GOT3 (cell line): ENCODE measurements at places on chromosomes 12 and 14.

DNA sequence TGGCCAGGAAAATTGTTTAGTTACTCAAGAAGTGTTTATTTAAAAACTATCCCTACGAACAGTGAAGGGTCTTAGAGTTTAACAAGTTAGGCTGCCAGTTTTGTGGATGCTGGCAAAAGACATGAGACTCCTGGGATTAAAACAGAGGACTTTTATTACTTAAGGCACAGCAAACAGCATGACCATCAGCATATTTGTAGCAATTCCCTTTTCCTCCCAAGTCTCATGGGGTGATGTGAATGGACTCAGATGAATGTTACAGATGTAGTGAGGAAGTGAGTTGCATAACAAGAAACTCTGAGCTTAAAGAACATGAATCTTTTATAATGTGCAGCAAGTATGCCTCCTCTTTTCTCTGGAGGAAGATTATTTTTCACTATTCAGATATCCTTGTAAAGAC, 695.8 kb downstream of the RPS29 start:
- DNase-seq: no peak

DNA sequence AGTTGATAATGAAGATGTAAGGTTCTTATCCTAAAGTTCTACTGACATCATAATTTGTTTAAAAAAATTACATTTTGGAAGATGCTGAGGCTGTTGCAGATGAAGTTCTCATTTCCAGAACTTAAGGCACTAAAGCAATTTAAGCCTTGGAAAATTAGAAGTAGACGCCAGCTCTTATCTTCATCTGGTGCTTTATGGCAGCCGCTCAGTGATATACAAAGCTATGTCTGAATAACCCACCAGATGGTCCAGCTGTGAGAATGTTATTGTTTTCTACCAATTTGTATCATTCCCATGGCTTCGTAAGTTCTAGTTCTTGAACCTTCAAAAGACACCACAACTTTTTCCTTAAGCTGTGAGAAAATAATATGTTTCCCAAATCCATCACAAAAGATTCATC, 212.1 kb upstream of the ARID2 start:
- no peak for DNase-seq

- no peak for DNase-seq
Measured at GRCh38 chr12:64160021-64160710, 61.9 kb downstream of the KICS2 start.

GRCh38 chr14:39469094-39469710, 37.0 kb upstream of the FBXO33 start:
- no peak for DNase-seq

DNA sequence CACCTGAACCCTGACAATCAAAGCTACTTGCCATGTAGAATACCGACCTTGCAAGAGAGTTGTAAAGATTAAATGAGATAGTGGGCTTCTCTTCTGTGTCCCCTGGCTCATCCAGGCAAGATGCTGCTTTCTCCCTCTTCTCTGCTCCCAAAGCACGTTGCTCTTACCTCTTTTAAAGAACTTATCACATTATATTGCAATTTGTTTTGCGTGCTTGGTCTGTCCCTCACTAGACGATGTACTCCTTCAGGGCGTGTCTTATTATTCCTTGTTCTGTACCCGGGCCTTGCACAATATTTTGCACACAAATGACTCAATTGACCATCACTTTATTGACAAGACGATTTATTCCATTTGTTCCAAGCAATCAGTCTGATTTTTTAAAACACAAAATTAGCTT, 3.3 kb downstream of the DCN start:
- DNase-seq: no peak

GRCh38 chr12:130655010-130655409, 61.1 kb downstream of the RIMBP2 start:
- DNase-seq: no peak
